ENCODE measurements at places on chromosomes 16 and 17.
A peak's percentile ranks its signal among the peaks of the same experiment; 100 is the strongest.

DNA sequence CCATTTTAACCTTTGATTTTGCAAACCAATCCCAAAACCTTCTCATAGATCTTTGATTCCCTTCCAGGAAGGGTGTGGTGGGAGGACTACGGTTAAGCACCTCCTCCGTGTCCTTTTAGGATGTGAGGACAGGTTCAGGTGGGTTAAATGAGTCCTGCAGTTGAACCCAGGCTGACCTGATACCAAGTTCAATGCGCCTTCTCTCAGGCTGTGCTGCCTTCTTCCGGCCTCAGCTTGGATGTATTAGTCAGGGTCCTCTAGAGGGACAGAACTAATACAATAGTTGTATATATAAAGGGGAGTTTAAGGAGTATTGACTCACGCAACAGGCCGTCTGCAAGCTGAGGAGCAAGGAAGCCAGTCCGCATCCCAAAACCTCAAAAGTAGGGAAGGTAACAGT, 10.5 kb upstream of the CSF3 start:
- no peak for DNase-seq

GRCh38 chr16:11692171-11692570, 23.9 kb downstream of the SNN start:
- DNase-seq = no peak

GRCh38 chr16:90019543-90020259, 445 bp upstream of the DBNDD1 start:
- peak; percentile 51 for DNase-seq

GRCh38 chr16:75311383-75311938, 60.0 kb upstream of the BCAR1 start:
- no peak for DNase-seq

- peak; percentile 40 for DNase-seq
Measured at GRCh38 chr16:87324411-87325275, 7.5 kb upstream of the C16orf95 start.

GRCh38 chr17:40168262-40168832, 8.9 kb upstream of the RAPGEFL1 start:
- DNase-seq = peak; percentile 53

DNA sequence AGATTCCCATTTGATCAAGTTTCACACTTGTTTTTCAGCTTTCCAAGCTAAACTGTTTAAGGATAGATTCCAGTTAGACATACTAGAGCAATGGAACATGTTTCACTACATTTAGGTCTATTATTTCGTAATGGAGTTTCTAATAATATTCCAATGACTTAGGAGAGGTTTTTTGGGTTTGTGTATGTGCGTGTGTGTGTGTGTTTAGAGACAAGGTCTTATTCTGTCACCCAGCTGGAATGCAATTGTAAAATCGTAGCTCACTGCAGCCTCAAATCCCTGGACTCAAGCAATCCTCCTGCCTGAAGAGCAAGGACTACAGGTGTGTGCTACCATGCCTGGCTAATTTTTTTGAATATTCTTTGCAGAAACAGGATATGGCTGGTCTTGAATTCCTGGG, 426.3 kb downstream of the ZFHX3 start:
- DNase-seq = no peak

- no peak for DNase-seq
Measured at GRCh38 chr17:58387834-58388233, 29.5 kb downstream of the RNF43 start.

GRCh38 chr17:67716405-67716798, 1.3 kb upstream of the NOL11 start:
- DNase-seq = no peak

- no peak for DNase-seq
Measured at GRCh38 chr17:63189082-63189481, 223.0 kb downstream of the TANC2 start.

- DNase-seq = no peak
Measured at GRCh38 chr16:83943516-83944050, 9.5 kb upstream of the OSGIN1 start.

- DNase-seq = peak; percentile 62
Measured at GRCh38 chr16:57042157-57043111, 49.9 kb upstream of the CPNE2 start.

DNA sequence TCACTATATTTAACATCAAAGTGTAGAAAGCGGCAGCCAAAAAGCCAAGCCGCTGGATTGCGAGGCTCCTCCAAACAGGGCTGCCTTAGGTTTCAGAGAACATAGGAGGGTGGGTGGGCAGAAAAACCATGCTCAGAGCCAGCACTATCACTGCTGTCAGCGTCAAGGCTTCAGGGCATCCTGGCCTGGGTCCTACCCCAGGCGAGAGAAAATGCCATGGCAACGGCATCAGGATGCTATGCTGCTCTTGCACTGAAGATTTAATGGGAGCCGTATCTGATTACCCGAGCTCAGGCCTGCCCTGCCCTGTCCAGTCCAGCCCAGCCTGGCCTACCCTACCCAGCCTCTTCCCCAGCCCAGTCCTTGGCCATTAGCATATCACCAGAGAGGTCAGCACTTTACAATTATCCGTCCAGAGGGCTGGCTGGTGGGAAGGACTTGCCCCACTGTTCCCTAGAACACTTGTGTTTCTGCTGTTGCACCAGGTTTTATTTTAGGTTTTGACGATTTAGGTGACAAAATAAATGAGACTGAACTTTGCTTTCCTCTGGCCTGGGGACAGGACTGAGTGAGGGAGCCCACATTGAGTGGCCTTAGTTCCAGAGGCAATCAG, 61.1 kb downstream of the TOM1L2 start:
- no peak for DNase-seq

DNA sequence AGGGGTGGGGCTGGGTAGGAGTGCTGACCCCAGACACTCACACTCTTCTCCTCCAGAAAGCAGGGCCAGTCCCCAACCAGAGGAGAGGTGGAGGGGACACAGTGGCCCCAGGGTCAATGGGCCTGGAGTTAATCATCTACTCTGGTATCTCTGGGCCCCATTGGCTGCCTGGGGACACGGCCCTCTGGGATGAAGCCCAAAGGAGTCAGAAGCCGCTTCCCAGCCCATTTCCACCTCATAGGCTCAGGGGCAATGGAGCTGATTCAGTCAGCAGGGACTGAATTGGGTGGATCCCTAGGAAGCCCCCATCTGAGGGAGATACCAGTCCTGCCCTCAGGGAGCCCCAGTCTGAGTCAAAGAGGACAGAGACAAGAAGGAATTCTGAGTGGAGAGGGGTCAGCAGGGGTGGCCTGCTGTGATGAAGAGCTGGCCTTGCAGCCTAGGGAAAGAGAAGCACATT, 2.9 kb upstream of the NAGS start:
- no peak for DNase-seq

GRCh38 chr17:32302860-32303649, 37.4 kb downstream of the RHBDL3 start:
- no peak for DNase-seq

GRCh38 chr17:8887834-8888703, 20.6 kb upstream of the PIK3R6 start:
- no peak for DNase-seq

DNA sequence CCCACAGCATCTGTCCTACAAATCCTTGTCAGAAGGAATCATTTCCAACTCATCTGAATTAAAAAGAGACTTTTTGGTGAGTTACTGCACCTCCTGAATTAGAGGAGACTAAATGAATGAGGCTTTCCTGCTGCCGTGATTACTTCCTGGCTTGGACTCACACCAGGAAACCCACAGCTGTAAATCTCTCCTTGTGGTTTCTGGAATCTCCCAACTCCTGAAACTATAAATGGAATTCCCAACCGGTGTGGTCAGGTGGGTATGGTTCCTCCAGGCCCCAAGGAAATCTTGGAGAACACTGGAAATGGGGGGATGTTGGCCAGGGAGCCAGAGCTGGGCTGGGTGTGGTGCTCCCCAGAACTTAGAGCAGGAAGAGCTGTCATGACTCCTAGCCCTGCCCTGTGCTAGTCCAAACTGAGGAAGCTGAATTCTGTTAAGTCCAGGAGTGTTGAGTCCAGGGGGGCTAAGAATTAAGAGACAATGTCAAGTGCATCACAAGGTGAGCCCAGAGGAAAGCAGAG, 216.4 kb downstream of the GSG1L start:
- no peak for DNase-seq

DNA sequence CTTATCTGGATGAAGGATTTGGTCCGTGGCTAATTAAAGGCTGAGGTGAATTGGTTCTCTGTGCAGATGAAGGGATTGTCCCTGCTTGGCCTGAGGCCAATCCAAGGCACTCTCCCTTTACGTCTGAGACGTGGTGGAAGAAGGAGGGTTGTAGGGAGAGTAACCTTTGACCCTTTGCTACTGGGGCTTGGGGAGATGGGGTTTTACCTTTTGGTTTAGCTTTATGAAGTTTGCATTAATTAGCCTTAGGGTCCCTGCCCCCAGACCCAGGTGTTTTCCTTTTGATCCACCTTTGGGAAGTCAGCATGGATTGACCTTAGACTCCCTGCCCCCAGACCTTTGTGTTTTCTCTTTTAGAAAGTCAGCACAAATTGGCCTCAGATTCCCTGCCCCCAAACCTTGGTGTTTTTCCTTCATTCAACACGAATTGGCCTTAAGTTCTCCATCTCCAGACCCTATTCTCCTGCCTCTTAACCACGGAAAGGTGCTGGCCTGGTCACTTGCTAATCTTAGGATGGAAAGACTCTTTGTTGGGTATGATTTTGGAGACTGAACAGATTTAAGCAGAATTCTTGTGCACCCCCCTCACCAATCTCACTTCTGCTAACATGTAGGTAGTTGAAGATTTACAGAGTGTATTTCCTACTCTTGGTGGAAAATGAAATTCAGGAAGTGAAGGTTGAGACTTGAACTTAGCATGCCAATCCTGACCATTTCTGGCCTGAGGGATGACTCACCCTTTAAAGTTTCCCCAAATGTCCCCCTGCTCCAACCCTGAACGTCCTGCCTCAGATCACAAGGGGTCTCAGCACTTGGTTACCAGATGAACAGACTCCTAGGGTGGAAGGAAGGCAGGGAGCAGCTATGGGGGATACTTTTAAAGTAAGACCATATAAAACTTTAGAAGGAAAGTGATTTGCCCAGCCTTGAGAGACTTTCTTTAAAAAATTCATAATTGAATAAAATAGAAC, 23.1 kb upstream of the MMD start:
- no peak for DNase-seq

DNA sequence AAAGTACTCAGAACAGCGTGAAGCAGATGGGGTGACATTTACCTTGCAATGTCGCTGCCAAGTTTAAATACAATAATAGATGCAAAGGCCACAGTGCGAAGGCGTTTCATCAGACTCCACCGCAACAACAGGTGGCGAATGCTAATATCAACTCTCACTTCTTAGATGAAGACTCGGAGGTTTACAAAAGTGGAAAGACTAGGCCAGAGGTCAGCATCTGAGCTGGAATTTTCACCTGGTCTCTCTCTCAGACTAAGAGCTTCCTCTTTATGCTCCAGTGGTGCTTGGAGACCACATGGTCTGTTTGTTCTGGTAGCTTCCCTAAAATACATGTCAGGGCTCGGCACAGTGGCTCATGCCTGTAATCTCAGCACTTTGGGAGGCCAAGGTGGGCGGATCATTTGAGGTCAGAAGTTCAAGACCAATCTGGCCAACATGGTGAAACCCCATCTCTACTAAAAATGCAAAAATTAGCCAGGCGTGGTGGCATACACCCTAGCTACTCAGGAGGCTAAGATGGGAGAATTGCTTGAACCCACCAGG, 169.1 kb downstream of the XYLT1 start:
- peak; percentile 75 for DNase-seq

- no peak for DNase-seq
Measured at GRCh38 chr17:66784621-66785364, 50.1 kb upstream of the CACNG5 start.

DNA sequence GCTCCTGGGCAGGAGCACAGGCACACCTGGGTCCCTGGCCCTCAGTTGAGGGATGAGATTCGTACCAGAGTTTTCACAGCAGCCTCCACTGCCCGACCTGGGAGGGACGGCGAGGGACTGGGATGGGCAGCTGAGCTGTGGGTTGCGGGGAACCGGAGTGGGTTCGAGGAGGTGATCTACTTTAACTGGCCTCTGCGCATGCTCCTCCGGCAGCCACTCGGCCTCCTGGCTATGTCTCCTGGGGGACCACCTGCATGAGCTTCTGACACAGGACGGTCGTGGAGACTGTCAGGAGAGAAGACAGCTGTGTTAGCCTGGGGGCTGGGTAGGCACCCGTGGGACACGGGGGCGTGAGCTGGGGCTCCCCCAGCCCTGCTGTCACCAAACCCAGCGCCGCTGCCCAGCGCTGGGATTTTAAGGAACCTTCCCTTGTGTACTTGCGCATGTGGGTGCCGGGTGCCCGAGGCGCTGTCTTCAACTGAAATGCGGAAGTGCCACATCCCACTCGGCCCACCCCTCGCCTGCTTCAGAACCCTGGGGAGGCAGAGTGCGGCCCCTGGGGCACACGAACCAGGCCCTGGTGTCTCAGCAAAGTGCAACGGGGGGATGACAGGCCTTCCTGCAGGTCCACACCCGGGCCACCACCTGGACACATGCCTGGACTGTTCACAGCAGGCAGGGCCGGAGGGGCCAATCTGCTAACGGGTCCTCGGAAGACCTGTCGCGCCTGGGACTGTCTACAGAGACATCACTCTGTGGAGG, 36.4 kb downstream of the SLC7A5 start:
- DNase-seq = peak; percentile 45

DNA sequence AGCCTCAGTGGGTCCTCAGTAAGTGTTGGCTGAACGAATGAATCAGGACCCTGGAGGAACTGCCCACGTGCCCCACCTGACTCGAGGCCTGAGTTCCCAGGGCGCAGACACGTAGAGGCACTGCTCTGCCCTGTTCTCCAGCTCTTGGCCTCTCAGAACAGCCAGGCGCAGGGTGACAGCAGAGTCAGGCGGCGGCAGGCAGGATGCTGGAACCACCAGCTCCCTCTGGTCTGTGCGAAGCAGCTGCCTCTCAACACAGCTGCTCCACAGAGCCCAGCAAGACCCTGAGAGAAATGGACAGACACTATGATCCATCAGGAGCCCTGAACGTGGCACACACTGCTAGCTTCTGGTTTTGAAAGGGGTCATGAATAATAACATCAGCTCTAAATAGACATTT, 53.1 kb upstream of the BCO1 start:
- DNase-seq = no peak

- peak; percentile 77 for DNase-seq
Measured at GRCh38 chr17:82228278-82228841, 482 bp upstream of the SLC16A3 start.

- DNase-seq = no peak
Measured at GRCh38 chr16:7914748-7915147, 582.1 kb downstream of the RBFOX1 start.

GRCh38 chr16:23174622-23175021, 7.9 kb upstream of the SCNN1G start:
- DNase-seq = no peak

Measured in CD4-positive, alpha-beta T cell treated with Interferon gamma for 1 hour (primary cell).